ENCODE measurements at places on chromosomes 6 and 20.

GRCh38 chr20:58703765-58704371 is 11.3 kb downstream of the NPEPL1 start:
- no peak for DNase-seq

DNA sequence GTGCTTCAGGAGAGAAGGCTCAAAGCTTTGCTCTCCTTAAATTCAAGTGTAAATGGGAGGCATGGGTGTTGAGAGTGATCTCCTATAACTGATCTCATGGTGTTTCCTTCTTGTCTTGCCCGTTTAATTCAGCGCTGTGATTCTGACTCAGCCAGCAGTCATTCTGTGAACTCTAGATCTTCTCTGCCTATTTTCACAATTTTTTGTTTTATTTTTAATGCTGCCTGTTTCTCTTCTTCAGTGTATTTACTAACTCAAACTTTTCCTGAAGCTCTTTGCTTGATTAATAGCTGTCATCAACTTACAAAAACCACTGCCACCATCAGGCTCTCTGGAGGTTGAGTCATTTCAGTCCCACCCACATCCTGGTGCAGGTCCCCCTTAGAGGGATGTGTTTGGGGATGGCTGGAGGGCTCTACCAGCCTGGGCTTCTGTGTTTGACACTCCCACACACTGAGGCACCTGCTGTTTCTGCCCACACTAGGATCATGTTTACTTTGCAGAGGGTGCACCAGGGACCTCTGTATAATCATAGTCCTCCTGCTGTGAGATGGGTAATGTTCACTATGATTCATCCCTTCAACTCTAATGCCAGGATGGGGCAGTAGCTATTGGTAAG is 94.0 kb downstream of the SHLD1 start:
- peak; percentile 22 for DNase-seq

DNA sequence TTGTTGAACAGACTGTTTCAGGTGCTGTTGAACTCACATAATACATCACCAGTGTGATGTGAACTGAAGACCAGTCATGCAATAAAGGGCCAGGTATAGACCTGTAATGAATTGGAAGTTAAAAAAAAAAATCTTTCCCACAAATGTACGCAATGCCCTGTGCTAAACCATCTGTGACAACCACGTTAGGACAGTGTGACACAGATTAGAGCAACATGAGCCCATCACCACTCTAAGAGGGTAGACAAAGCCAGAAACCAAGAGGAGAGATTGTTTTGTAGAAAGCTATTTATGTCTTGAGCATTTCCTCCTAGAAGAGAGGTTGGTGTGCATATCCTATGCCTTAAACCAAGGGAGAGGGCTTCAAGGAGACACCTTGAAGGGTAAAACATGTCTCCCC is 77.0 kb upstream of the BEND6 start:
- no peak for DNase-seq

DNA sequence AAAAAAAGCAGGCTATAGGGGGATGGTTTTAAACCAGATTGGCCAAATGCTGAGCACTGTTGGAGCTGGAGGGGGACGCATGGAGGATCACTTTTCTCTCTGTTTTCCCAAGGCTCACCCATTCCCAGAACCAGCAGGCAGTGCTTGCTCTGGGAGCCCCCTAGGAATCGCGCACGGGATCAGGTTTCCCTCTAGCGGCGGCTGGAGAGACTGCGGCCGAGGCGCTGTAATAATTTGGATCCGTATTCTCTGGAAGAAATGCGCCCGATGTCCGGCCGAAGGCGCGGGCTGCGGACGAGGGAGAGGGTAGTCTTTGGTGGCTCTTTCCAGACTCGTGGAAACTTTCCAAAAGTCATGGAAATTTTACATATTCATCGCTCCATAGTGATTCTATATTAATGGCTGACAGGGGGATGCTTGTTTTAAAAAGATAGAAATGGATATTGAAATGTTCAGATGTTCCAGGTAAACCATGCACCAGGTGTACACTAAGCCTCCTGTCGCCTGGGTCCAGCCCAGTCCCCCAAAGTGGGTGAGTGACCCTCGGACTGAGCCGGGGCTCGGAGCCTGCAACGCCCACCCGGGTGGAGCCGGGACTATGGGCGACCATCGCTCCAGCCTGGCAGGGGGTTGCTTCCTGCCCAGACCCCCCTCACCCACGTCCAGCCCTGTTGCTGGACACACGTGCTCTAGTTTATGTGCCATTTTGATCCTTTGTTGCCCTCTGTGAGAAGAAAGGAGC is 78.7 kb upstream of the PHACTR3 start:
- DNase-seq: no peak

- no peak for DNase-seq
These were observed 52.0 kb upstream of the KIF13A start for GRCh38 chr6:18039481-18039880.

All from stimulated activated CD8-positive, alpha-beta memory T cell treated with anti-CD3 and anti-CD28 coated beads, Interleukin-15, amount 100 ng/mL, for 24 hours (primary cell).